ENCODE measurements at places on chromosomes 4 and X. TPM values are rescaled to one million over a fixed set of nuclear protein-coding genes. Genes with fewer than 3 reads are reported as not detected.

PGAM4 gene
- total RNA-seq = not detected

TRO gene
- 3.6 TPM for total RNA-seq

SSX4B gene
- total RNA-seq = not detected

TASL gene
- total RNA-seq = 9.0 TPM

CSAG3 gene
- total RNA-seq = 1.8 TPM

NR3C2 gene
- 9.0 TPM for total RNA-seq

HSFX4 gene
- 0.37 TPM for total RNA-seq

CCDC120 gene
- total RNA-seq = 7.9 TPM

PPEF2 gene
- total RNA-seq = not detected

VSIG4 gene
- total RNA-seq = not detected

TCEAL3 gene
- 1.3 TPM for total RNA-seq

WWC2 gene
- 0.05 TPM for total RNA-seq

- peaks cover 6% of the 10 kb centered on the region for H3K27me3 ChIP-seq
- no peaks in the 10 kb centered on the region for H3K36me3 ChIP-seq
- H3K4me3 ChIP-seq = no peak overlapping the region
- no peak for DNase-seq
Observed at GRCh38 chr4:165512424-165512823, 133.6 kb downstream of the CPE start.

GRCh38 chr4:24315056-24315455 lies 269.3 kb downstream of the DHX15 start:
- peaks cover 3% of the 10 kb centered on the region for H3K27me3 ChIP-seq
- H3K4me3 ChIP-seq = no peak overlapping the region
- no peak overlapping the region for H3K27ac ChIP-seq

- no peak overlapping the region for H3K4me3 ChIP-seq
- no peak for DNase-seq
- no peaks in the 10 kb centered on the region for H3K36me3 ChIP-seq
- peaks cover 15% of the 10 kb centered on the region for H3K4me1 ChIP-seq
- no peak overlapping the region for H3K27ac ChIP-seq
Observed at GRCh38 chrX:39631276-39632229, 466.2 kb downstream of the BCOR start.

DNA sequence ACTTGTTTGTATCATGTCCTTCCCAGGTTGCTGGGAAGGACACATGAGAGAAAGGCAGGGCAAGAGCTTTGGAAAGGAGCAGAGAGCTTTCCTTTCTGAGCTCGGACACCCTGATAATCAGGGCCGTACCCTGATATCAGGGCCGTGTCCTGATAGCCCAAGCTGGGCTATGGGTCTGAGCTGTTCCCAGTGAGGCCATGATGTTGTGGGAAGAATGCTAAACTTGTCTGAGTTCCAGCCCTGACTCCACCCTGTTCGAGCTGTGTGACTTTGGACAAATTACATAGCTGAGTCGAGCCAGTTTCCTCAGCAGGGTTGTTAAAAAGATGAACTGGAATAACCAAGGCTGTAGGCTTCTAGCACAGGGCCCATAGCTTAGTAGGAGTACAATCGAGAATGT lies 3.3 kb upstream of the CXCR3 start:
- H3K4me1 ChIP-seq = peaks cover 64% of the 10 kb centered on the region
- H3K27me3 ChIP-seq = no peaks in the 10 kb centered on the region
- peak overlapping the region; percentile 90 for H3K27ac ChIP-seq
- DNase-seq = no peak

DNA sequence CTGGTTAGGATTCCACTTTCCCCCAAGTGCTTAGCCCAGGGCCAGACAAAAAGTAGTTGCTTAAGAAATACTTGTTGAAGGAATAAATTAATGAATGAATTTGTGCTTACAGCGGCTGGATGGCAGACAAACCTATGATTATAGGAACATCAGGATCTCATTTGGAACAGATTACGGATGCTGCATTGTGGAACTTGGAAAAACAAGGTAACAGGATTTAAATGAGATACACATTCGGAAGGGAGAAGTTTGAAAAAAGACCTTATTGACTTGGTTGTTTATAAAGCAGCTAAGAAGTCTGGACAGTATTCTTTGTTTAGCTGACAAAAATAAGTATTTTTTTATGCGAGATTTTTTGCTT lies 572 bp downstream of the EXOSC9 start:
- H3K4me3 ChIP-seq = peak overlapping the region; percentile 83
- peak overlapping the region; percentile 97 for H3K27ac ChIP-seq
- peaks cover 36% of the 10 kb centered on the region for H3K36me3 ChIP-seq
- peaks cover 54% of the 10 kb centered on the region for H3K4me1 ChIP-seq
- no peak for DNase-seq

DNA sequence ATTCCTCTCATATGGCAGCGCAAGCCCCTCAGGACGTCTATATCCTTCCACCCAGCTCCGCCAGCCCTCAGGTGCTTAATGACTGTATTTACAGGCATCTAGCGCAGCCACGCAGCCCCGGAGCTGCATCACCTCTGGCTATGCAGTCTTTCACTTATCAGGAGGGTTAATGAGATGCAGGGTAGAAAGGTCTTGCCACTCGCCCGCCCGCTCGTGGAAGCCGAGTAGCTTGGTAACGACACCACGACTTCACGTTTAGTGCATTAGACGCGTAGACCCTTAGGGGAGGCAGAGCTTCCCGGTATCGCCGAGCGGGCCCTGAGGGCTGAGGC lies 1.5 kb upstream of the SLC16A2 start:
- H3K4me3 ChIP-seq = no peak overlapping the region
- H3K27me3 ChIP-seq = peaks cover 46% of the 10 kb centered on the region
- no peaks in the 10 kb centered on the region for H3K36me3 ChIP-seq
- H3K4me1 ChIP-seq = peaks cover 7% of the 10 kb centered on the region

DNA sequence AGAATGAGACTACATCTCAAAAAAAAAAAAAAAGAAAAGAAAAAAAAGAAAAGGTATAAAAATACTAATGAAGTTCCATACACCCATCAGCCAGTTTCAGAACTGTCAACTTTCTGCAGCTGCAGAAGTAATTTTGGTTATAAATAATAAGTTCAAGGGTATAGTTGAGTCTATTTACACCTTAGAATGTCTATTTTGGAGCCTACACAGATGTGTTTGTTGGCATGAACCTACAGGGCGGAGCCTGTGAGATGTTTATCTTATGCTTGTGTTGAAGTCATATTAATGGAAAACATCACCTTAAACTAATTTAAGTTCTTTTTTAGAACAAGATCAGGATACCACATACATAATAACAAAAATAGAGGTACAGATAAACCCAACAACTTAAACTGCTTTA lies 85.8 kb downstream of the RAPGEF2 start:
- H3K4me1 ChIP-seq = peaks cover 7% of the 10 kb centered on the region
- peaks cover 3% of the 10 kb centered on the region for H3K36me3 ChIP-seq
- no peak for DNase-seq
- no peaks in the 10 kb centered on the region for H3K27me3 ChIP-seq

DNA sequence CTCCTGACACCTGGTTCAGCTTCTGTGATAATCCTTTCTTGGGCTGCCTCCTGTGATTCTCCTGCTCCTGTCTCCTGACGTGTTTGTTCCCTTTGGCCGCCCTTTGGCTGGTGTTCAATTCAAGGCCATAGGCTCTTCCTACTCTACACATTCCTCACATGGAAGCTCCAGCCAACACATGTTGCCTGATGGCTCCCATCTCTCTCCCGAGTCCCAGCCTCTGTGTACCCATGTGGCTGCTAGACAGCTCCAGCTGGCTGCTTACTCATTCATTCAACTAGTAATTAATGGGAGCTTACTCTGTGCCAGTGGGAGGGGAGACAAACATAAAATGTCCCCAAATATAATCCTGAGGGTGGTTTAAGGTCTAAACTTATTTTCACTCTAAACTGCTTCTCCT lies 9.2 kb upstream of the MED28 start:
- H3K36me3 ChIP-seq = peaks cover 36% of the 10 kb centered on the region
- no peaks in the 10 kb centered on the region for H3K4me1 ChIP-seq
- H3K27ac ChIP-seq = peak overlapping the region; percentile 7
- H3K4me3 ChIP-seq = no peak overlapping the region
- no peaks in the 10 kb centered on the region for H3K27me3 ChIP-seq
- no peak for DNase-seq

DNA sequence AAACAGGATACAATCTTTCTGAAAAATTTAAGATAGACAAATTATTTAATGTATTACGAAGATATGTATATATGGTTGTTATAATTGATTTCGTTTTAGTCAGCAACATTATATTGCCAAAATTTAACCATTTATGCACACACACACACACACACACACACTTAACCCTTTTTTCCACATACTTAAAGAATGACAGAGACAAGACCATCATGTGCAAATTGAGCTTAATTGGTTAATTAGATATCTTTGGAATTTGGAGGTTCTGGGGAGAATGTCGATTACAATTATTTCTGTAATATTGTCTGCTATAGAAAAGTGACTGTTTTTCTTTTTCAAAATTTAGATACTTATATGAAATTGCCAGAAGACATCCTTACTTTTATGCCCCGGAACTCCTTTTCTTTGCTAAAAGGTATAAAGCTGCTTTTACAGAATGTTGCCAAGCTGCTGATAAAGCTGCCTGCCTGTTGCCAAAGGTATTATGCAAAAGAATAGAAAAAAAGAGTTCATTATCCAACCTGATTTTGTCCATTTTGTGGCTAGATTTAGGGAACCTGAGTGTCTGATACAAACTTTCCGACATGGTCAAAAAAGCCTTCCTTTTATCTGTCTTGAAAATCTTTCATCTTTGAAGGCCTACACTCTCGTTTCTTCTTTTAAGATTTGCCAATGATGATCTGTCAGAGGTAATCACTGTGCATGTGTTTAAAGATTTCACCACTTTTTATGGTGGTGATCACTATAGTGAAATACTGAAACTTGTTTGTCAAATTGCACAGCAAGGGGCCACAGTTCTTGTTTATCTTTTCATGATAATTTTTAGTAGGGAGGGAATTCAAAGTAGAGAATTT lies 5.2 kb downstream of the ALB start:
- DNase-seq = no peak
- H3K4me3 ChIP-seq = no peak overlapping the region
- no peak overlapping the region for H3K27ac ChIP-seq
- no peaks in the 10 kb centered on the region for H3K36me3 ChIP-seq
- H3K27me3 ChIP-seq = peaks cover 9% of the 10 kb centered on the region

DNA sequence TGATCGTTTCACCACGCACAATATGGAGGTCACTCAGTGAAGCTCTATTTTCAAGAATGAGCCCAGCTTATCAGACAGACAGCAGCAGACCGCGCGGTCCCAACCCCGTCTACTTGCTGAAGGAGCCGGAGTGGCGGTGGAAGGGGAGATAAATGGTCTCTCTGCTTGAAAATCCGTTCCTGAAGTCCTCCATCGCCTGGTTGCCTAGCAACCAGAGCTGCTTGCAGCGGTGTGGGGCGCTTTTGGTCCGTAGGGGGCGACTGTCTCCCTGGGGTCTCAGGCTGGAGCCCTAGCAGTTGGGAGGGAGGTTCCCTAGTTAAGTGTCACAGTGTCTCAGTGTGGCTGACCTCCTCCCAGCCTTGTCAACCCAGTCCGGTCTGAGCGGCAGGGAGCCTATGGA lies 8.3 kb upstream of the DLG3 start:
- H3K4me1 ChIP-seq = peaks cover 48% of the 10 kb centered on the region
- DNase-seq = peak; percentile 49
- H3K36me3 ChIP-seq = no peaks in the 10 kb centered on the region

DNA sequence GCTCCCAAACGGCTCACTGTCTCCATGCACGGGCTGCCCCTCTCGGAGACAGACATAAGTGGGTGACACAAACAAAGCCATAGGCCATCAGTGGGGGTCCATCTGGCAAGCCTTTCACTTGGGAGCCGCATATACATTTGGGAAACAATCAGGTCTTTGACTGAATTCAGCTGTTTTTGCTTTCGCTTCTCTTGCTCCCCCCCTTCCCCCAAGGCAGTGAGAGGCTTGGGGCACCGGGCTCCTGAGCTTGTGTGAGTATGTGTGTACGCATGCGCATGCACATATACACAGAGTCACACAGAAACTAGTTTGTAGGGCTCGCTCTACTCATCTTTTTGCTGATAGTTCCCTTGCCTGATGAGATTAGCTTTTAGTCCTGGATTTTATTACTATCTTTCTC lies 284.4 kb downstream of the AFF2 start:
- no peak overlapping the region for H3K4me3 ChIP-seq
- no peak overlapping the region for H3K27ac ChIP-seq
- no peaks in the 10 kb centered on the region for H3K36me3 ChIP-seq
- no peak for DNase-seq
- no peaks in the 10 kb centered on the region for H3K27me3 ChIP-seq

GRCh38 chrX:44202596-44202995 lies 140.9 kb downstream of the EFHC2 start:
- no peak for DNase-seq
- no peak overlapping the region for H3K27ac ChIP-seq
- H3K27me3 ChIP-seq = no peaks in the 10 kb centered on the region

GRCh38 chr4:183366206-183366835 lies 44.1 kb upstream of the CLDN24 start:
- no peaks in the 10 kb centered on the region for H3K4me1 ChIP-seq
- no peaks in the 10 kb centered on the region for H3K36me3 ChIP-seq
- no peak for DNase-seq
- H3K4me3 ChIP-seq = no peak overlapping the region
- no peaks in the 10 kb centered on the region for H3K27me3 ChIP-seq

GRCh38 chr4:17681281-17682221 lies 67.1 kb downstream of the MED28 start:
- no peak overlapping the region for H3K27ac ChIP-seq
- no peaks in the 10 kb centered on the region for H3K4me1 ChIP-seq
- H3K4me3 ChIP-seq = no peak overlapping the region

- no peak overlapping the region for H3K27ac ChIP-seq
- H3K36me3 ChIP-seq = no peaks in the 10 kb centered on the region
- no peak for DNase-seq
- H3K27me3 ChIP-seq = peaks cover 26% of the 10 kb centered on the region
Observed at GRCh38 chr4:82515705-82516104, 46.1 kb downstream of the TMEM150C start.

DNA sequence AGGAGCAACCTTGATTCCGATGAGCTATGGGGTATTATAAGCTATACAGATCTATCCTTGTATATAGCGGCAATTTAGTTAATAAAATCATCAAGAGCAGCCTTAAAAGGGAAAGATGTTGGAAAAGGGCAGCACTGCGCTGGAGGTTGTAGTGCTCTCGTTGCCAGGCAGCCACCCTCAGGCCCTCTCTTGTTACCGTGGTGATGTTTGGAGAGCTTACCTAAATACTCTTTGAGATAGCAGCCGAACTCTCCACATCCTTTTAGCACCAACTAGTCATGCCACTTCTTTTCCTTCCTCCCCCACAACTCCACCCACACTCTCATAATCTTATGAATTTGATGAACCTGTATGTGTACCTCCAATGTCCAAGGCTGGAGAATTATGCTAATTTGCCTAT lies 3.8 kb upstream of the RADX start:
- no peak for DNase-seq
- H3K27me3 ChIP-seq = no peaks in the 10 kb centered on the region
- peaks cover 1% of the 10 kb centered on the region for H3K36me3 ChIP-seq
- no peak overlapping the region for H3K27ac ChIP-seq
